Amniotic epithelial cell (primary cell): ENCODE measurements at places on chromosomes 12 and 14.

DNA sequence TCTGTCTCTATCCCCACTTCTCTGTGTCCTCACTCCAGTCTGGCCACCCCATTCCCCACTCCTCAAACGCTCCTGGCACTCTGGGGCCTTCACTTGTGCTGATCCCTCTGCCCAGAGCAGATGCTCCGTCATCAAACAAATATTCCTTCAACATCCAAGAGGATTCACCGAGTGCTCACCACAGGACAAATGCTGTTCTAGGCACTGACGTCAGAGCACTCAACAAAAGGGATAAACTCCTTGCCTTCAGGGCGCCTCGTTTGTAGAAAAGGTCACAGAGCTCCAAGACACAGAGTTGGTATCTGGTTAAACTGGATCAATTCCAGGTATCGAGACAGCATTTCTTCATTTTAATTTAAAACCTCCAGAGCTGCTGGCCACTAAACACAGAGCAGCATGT lies 35.3 kb downstream of the PSMC1 start:
- DNase-seq, result peak; percentile 88

- peak; percentile 96 for DNase-seq
These were observed 1.7 kb downstream of the MGST1 start for GRCh38 chr12:16349131-16349460.

- no peak for DNase-seq
These were observed 107.9 kb downstream of the SNAPC1 start for GRCh38 chr14:61870163-61870562.

GRCh38 chr12:92158796-92159439 lies 13.3 kb upstream of the BTG1 start:
- DNase-seq, result no peak

DNA sequence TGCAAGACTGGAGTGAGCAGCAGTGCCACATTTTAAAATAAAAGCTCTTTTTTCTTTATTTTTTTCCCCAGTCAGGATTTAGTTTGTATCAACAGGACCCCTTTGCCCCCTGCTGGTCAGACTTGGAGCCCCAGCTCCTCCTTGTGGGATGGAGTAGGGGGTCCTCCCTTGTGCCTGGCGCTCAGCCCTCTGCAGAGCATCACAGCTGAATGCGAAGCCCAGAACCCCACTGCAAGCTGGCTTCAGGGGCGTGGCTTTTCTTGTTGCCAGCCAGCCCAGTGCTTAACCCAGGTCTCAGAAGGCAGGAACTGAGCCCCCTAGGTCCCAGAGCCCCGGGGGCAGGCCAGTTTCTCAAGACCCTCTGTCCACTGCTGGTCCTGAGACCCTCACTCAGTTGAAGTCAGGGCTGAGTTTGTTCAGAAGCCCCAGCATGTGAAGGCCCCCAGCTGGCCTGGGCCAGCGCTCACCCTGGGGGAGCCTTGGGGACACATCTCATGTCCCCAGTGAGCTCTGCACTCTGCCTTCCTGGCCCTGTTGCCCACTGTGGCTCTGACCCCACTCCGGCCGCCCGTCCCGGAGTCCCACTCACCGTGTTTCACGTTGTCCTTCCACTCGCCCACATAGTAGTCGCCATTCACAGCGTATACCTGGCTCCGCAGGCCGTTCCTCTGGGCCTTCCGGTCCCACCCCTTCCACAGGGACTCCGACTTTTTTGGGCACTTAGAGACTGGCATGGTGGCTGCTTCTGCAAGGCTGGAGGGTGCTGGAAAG lies 519 bp downstream of the MORN3 start:
- DNase-seq, result peak; percentile 25

DNA sequence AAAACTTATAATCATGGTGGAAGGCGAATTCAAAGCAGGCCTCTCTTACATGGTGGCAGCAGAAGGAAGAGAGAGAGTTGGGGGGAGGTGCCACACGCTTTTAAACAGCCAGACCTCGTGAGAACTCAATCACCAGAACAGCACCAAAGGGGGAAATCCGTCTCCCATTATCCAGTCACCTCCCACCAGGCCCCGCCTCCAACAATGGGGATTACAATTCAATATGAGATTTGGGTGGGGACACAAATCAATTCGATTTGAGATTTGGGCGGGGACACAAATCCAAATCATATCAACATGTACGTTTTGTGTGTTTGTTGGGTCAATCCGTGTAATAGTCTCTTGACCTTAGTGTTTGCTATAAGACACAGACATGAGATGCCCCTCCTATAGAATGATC lies 21.8 kb upstream of the WNK1 start:
- DNase-seq, result no peak

- DNase-seq, result peak; percentile 51
These were observed 23.5 kb upstream of the C12orf50 start for GRCh38 chr12:88052686-88053085.

GRCh38 chr14:100761481-100761880 lies 34.8 kb downstream of the DLK1 start:
- DNase-seq, result peak; percentile 90

DNA sequence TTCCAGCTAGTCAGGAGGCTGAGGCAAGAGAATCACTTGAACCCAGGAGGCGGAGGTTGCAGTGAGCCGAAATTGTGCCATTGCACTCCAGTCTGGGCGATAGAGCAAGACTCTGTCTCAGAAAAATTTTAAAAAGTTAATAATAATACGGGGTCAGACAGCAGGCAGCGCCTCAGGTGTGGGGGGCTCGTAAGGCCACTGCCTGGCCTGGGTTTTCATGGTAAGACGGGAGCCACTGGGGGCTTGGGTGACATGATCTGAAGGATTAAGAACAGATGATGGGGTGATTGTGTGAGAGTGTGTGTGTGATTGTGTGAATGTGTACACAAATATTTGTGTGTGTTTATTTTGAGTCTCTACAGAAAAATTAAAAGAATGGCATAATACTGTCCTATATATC lies 23.6 kb downstream of the BCL7A start:
- DNase-seq, result no peak

DNA sequence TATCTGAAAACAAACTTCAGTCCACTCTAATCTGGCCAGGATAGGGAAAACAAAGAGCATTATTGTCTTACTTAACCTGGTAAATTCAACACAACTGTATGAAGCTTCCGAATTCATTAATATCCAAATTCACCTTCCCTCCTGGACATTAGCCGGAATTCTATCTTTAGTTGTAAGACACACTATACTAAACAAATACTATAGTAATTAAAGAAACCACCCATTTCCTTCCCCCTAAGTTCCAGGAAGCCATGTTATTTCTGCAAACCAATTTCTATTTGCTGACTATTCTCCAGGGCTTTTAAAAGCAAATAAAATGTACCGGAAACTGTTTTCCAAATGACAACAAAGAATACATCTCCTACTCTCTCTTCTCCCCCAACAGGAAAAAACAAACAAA lies 122.7 kb upstream of the MDM1 start:
- no peak for DNase-seq

- peak; percentile 69 for DNase-seq
These were observed 20.0 kb downstream of the CKAP4 start for GRCh38 chr12:106227641-106228319.
